ENCODE measurements at places on chromosomes 6 and 20.

GRCh38 chr20:62751551-62752150, 43.0 kb downstream of the NTSR1 start:
- no peak for DNase-seq

- no peak for DNase-seq
Measured at GRCh38 chr20:37902504-37903313, at the start of gene VSTM2L. Gene VSTM2L, plus strand, starts transcription at chr20:37903127. Its CDS starts 224 bp downstream, at chr20:37903351.

DNA sequence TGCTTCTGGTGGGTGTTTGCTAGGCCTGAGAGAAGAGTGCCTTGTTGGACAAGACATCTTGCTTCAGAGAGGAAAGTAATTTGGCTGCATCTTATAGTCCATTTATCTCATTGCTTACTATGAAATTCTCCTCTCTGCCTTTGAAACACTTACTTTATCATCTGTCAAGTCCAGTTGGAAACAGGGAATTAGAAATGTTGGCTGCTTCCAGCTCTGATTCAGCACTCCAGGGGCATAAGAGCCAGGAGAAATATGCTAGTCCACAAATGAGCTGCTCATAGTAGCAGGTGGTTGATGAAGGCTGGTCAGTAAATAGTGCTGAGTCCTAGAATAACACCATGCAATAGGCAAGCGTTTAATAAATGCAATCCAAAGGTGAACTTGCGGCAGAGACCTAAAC, 227.1 kb downstream of the SLC35F1 start:
- DNase-seq, result no peak

DNA sequence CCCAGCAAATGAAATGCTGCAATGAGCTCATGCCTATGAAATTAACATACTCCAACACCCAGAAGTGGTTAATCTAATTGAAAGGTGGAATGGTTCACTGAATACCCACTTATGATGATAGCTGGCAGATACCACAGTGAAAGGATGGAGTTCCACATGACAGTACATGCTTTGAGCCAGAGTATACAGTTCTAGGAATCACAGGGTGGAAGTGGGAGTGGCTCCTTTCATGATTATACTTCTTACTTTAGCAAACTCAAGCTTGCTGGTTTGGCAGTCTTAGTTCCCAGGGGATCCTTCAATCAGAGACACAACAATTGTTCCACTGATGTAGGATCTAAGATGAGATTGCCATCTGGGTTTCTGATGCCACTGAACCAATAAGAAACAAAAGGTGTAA, 21.5 kb downstream of the CD164 start:
- no peak for DNase-seq

DNA sequence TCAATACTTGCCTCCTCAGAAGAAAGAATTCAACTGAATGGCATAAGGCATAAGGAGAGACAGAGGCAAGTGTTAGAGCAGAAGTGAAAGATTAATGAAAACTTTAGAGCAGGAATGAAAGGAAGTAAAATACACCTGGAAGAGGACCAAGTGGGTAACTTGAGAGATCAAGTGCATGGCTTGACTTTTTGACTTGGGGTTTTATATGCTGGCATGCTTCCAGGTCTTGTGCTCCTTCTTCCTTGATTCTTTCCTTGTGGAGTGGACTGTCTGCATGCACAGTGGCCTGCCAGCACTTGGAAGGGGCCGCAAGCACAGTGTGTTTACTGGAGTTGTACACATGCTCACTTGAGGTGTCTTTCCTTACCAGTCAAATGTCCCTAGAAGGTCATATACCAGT, 222.1 kb upstream of the UFL1 start:
- DNase-seq, result no peak

- DNase-seq, result no peak
Measured at GRCh38 chr20:25056690-25057233, 1.2 kb downstream of the ACSS1 start.

DNA sequence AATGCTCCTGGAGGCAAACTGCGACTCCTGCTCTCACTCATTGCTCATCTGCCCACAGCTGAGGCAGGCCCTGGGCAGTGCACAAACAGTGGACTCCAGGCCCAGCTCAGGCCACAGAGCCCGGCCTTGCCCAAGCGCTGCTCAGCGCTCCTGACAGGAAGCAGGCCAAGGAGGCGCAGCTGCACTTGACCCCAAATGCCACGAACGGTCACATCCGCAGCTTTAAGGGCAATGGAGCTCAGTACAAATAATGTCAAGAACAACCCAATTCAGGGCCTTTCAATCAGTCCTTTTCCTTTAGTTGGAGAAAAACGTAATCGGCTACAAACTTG, 33.8 kb downstream of the RRBP1 start:
- no peak for DNase-seq

DNA sequence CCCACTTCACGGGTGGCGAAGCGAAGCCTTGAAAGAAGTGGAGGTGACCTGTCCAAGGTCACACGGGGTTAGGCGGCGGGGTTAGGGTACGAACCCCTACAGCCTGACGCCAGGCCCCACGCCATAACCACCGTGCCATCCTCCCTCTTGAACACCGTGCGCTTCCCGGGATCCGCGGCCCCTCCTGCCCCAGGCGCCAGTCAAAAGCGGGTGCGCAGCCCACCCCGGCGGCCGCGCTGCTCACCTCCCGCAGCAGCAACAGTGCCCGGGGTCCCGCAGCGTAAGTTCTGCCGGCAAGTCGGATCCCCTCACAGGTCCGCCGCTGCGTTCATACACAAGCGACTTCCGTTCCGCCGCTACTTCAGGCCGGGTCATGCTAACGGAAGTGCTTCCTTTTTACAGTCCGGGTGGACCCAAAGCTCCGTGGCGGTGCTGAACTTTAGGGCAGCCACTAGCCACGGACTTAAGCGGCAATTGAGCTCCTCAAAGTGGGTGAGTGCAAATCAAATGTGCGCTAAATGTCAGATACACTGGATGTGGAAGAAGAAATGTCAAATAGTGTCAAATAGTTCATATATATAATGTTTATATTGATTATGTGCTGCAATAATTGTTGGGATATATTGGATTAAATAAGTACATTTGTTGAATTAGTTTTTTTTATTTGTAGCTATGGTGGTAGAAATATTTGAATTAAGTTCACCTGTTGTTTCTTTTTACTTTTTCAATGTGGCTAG, at the start of gene CDK5RAP1:
CDK5RAP1 (minus strand) TSS at position 336 of the 737 bp plus-strand sequence. CDS start 4,455 bp downstream, outside the sequence.
- DNase-seq, result peak; percentile 66

GRCh38 chr6:107116931-107117330, 1.6 kb upstream of the BEND3 start:
- DNase-seq, result no peak

- no peak for DNase-seq
Measured at GRCh38 chr6:131223416-131223815, 88.1 kb downstream of the AKAP7 start.

- DNase-seq, result no peak
Measured at GRCh38 chr6:170440437-170440836, 112.7 kb downstream of the PSMB1 start.

- no peak for DNase-seq
Measured at GRCh38 chr20:35742741-35743523, 872 bp upstream of the RBM39 start.

DNA sequence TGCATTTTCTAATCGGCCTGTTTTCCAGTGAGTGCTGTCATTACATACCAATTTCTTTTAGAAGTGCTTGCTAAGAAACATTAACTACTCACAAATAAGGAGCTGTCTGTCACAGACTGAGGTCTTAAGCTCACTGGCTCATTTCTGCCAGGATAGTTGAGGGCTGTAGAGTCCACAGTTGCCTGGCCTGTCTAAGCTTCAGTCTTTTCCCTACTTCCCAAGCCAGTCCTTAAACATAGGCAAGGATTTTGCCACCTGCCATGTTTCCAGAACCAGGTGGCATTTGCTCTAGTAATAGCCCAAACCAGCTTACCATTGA, 84.7 kb downstream of the LINC00237 start:
- DNase-seq, result no peak

- DNase-seq, result no peak
Measured at GRCh38 chr6:141484711-141485110, 648.0 kb upstream of the GJE1 start.

GRCh38 chr20:38450412-38450975, 15.4 kb upstream of the SNHG17 start:
- no peak for DNase-seq

DNA sequence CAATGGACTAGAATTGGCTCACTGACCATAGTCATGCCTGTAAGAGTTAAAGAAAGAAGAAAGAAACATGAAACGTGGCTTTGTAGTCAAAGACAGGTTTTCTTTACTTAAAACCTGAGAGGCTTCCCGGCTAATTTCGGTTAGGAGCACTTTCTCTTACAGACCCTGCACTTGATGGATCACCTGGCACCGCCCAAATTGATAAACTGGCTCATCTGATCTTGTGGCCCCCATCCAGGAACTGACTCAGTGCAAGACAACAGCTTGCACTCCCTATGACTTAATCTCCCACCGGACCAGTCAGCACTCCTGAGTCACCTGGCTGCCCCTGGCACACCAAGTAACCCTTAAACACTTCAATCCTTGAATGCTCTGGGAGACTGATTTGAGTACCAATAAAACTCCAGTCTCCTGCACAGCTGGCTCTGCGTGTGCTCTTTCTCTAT, 12.3 kb downstream of the TMEM14B start:
- DNase-seq, result no peak

GRCh38 chr20:23663180-23663579, 25.4 kb upstream of the CST3 start:
- DNase-seq, result no peak

DNA sequence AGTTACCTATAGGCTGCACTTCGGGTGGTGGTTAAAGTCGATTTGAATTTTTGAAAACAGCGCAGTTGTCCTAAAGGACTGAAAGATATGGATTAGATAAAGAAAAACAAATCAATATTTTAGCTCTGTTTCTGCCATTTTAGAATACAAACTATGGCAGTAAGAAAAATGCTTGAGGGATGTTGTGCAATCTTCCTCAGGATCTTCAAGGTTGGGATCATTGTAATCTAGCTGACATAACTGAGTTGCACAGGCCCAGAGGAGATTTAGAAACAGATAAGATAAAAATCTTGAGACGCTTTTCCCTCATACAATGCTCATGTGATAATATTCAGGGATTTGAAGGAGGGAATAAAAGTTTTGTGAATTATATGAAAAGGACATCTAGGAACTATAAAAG, 926 bp downstream of the PEX3 start:
- no peak for DNase-seq

DNA sequence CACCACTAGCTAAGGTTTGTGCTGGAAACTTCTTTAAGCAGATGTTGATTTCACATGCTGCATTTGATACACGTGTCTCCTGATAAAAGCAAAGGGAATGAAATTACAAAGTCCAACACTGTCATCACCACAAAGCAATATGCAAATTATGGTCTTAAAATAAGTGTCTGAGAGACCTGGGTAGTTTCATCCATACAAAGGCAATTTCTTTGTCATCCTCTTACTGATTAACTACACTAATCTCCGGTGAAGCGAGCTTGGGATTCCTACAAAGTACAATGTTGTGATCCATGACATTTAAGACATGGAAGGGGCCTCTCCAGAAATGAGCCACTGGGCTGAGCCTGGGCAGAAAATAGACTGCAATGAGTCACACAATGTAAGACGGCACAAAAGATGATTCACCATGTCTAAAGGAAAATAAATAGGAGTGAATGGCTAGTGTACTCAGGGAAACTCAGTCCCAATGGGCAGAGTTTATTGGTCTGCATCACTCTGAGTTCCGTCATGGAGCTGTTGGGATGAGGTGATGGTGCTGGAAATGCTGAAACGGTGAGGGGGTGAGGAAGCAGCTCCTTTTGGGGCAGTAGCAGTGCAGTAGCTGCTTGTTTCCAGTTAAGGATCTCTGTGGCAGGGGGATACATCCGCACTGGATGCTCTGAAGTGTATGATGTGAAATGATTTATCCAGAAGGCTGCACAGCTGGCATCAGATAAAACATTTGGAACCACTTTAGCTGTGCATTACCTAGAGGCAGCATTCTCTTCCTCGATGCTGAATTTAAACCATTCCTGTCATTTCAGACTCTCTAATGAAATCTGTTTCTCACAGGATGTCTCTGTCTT, 103.3 kb downstream of the IBTK start:
- DNase-seq, result peak; percentile 71

DNA sequence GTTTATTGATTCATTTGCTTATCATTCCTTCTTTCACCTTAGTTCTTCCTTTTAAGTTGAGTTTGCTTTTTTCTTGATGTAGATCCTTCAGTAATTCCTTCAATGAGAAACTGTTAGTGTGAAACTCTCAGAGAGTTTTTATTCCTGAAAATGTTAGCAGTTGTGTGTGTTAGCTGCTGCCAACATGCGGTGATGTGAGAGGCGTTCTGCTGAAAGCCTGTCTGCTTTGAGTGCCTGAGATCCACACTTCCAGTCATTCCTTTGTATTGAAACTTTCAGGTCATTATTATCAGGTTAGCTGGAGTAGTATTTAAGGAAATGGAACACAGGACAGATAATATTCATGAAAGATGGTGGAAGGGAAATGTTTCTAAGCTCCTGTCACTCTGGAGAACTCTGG, 70.0 kb upstream of the SUPT3H start:
- no peak for DNase-seq

GRCh38 chr6:33249732-33250630, 21.7 kb downstream of the VPS52 start:
- peak; percentile 42 for DNase-seq

DNA sequence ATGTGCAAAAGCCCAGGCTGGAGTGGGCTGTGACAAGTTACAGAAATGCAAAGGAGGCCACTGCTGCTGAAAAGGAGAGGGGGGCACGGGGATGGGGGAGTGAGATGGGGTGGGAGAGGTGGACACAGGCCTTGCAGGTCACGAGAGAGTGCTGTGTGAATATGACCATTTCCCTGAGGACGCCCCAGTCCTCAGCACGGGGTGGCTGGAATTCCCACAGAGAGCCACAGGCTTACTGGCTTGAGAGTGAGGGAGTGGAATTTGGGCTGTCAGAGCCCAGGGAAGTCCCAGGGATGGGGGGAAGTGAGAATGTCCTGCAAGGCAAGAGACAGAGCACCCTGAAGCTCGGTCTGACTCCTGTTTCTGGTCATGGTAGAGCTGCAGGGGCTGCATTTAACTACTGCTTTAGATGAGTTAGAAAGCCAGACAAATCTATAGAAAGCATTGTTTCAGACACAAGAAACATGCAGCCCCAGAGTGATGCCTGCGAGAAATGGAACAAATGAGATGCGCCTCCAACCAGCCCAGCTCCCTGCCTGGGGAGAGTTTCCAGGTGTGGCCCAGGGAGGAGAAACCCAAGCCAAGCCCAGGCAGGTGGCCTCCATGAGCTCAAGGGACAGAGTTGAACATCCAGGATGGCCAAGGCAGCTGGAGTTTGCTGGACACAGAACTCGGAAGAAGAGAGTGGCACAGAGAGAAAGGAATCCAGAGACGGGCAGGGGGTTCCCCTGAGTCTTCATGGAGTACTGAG, 30.5 kb downstream of the NPEPL1 start:
- DNase-seq, result no peak

GRCh38 chr20:37786043-37786442, 92.2 kb downstream of the CTNNBL1 start:
- DNase-seq, result no peak

DNA sequence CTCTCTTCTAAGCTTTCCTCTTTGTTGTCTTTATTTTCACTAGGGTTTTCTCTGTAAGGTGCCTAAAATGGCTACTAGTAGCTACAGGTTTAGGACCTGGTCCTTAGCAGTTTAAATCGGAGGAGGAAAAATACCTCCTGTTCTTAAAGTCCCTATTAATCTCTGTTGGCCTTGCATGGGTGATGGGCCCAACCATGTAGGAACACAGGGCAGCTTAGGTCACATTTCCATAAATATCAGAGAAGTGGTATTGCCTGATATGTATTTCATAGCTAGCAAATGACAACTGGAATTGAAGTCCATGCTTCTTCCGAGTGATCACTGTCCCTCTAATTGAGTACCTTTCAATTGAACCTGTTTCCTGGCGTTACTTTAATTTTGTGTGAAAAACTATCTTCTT, 70.0 kb downstream of the LAMA2 start:
- DNase-seq, result no peak

- DNase-seq, result no peak
Measured at GRCh38 chr6:1055015-1055921, 256.6 kb upstream of the FOXQ1 start.

All from NCI-H1694 treated with DMSO at 0.1 percent for 48 hours (cell line).